ENCODE measurements at places on chromosomes 3 and 15.

GRCh38 chr3:57221883-57222282 is 5.6 kb upstream of the APPL1 start:
- no peak for DNase-seq

- no peak for DNase-seq
Observed at GRCh38 chr3:1380926-1381646, 288.3 kb downstream of the CNTN6 start.

DNA sequence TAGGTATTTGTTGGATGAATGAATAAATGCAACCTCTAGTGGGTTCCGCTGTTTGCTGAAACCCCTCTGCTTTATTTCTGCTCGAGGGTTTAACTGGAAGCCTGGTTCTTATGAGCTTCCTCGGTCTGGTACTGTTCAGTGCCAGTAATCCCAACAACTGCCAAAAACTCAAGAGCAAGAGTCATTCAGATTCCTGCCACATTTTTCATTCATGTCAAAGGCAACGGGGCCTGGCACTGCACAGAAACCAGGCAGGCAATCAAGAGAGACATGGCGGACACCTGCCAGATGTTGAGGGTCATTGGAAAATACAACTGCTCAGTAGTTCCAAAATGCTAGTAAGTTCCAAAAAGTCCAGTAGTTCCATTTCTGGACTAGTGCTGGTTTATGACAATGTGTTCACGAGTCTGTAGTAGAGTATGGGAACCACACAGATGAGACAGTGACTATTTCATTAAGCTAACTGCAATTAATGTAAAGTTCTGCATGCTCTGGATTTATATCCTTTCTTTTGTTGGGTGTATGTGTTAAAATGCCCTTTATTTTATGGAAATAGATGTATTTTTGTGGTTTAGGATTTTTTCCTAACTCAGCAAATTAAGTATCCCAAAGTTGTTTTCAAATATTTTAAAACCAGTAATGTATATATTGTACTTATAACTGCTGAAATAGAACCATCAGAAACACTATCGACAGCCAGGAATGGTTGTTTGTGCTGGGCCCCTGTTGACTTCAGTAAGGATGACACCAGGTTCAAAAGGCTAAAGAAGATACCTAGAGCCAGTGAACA is 22.7 kb upstream of the TMEM41A start:
- DNase-seq: no peak

DNA sequence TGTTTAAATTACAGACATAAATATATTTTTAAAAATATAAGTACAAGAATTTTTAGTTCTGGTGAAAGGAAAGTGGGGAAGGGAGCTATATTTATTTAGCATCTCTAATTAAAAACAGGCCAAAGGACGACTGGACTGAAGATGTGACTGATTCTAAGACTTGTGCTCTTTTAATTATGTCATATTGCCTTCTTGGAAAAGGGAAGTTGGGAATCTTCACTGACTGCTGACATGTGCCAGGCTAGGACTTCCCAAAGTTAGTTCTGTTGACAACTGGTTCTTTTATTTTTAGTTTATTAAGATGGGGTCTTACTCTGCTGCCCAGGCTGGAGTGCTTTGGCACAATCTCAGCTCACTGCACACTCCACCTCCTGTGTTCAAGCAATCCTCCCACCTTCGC is 13.5 kb downstream of the CNOT10 start:
- no peak for DNase-seq

GRCh38 chr3:159263750-159264553 is 462.1 kb downstream of the MFSD1 start:
- DNase-seq: no peak

GRCh38 chr15:54575586-54575985 is 597.3 kb downstream of the UNC13C start:
- DNase-seq: no peak

- no peak for DNase-seq
Observed at GRCh38 chr3:308597-309321, 112.2 kb downstream of the CHL1 start.

DNA sequence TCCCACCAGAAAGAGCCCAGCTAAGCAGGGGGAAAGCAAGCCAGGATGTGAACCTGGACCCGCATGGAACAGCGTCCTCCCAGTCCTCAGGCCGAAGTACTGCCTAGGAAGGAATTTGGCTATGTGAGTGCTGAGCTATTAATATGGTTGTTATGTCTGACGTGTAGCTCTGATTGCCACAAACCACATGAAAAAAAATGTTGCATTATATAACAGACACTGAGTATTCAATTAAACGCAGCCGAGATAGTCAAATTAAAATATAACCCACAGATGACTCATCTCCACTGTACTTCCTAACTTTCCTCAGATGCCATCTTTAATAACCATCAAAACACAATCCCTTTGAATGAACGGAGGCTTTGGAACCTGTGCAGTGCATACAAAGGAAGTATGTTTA is 111.1 kb downstream of the GABRB3 start:
- no peak for DNase-seq

DNA sequence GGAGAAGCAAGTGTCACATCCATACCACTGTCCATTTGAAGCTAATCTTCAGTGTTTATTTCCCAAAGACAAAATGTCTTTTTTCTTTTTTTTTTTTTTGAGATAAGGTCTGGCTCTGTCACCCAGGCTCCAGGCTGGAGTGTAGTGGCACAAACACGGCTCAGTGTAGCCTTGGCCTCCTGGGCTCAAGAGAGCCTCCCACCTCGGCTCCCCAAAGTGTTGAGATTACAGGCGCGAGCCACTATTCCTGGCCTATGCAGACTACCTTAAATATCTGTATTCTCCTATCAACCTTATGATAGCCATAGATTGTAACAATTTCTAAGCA is 27.7 kb upstream of the VPS33B start:
- no peak for DNase-seq

GRCh38 chr3:31562525-31562924 is 29.8 kb downstream of the STT3B start:
- DNase-seq: no peak

- no peak for DNase-seq
Observed at GRCh38 chr15:29435811-29436210, 166.2 kb upstream of the NSMCE3 start.

GRCh38 chr15:82312586-82313349 is 36.5 kb downstream of the GOLGA6L10 start:
- DNase-seq: no peak

GRCh38 chr3:9820543-9820942 is 10.5 kb downstream of the TTLL3 start:
- no peak for DNase-seq

DNA sequence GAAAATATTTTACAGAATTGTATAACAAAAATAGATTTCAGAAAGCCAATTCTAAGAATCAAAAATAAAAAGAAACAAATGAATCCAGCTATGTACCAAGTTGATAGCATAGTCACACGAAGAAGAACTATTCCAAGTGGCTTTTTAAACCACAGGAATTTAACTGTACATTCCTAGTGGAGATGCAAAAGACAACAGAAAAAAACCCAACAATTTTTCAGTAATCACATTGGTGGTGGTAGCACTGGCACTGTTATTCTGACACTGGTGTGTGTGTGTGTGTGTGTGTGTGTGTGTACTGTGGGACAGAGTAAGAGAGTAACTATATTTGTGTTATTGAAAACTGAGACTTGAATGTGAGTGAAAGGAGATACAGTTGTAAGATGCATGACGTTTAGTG is 9.1 kb downstream of the BFSP2 start:
- DNase-seq: no peak

GRCh38 chr3:177430653-177431052 is 233.4 kb upstream of the TBL1XR1 start:
- DNase-seq: no peak

DNA sequence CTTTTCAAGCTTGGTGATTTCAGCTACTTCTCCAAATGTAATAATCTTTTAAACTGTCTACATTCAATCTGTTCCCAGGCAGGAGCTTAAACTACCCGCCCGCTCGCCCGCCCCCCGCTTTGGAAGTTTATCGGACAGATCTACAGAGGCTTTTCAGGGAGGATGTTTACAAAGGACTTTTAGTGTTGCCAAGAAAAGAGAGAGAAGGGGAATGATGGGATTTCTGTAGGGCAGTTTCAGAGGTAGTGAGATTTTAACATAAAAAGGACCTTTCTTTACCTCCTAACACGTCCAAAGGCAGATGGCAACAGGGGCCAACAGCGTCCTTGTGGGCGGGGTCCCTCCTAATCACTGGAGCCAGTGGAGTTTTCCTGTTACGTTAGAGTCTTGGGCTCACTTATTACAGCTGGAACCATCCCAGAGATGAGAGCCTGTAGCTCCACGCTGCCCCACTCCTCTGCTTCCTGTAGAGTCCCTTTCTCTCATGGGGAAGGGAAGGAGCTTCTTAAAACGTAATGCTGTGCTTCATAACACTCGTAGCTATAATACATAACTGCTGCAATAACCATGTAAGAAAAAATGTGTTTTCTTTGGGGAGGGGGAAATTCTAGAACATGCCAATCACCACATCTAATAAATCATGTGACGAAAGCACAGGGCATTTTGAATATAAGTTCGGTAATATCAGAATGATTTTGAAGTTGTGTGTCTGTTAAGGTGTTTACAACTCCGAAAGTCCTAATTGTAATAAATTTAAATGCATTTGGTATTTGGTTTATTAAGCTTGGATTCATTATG is 30.9 kb downstream of the HES1 start:
- no peak for DNase-seq

- no peak for DNase-seq
Observed at GRCh38 chr15:92400573-92400972, 6.9 kb downstream of the ST8SIA2 start.

- DNase-seq: no peak
Observed at GRCh38 chr3:52073490-52073889, 17.1 kb upstream of the DUSP7 start.

DNA sequence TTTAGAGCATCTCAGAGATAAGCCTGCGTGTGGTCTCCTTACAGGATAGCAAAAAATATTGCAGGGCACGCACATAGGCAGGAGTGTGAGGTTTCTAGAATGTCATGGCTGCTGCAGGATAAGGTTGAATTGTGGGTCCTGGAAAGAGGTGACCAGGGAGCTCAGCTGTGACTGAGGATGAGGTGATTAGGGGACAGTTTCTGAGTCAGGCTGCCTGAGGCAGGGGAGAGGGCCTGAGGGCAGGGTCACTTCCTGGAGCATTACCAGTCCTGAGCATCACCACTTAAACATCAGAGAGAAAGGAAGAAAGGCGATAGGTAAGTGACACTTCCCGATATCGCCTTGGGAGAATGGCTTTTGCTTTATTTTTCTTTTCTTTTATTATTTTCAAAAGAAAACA is 813.8 kb downstream of the TUSC7 start:
- no peak for DNase-seq

DNA sequence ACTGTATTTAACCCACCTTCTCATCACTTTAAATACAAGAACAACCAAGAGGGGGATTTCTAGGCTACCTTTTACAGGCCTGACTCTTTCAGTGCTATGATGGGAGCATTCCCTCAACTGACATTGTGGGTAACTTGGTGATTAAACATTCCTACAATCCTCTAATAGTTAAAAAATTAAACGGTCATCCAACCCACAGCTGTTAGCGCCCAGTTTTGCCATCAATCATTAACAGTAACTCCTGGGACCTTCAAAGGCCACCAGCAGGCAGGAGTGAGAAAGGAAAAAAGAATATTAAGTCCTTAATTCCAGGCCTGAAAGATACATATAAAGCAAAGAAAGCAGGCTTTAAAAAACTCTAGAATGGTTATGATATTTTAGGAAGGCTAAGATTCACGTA is 512.1 kb downstream of the MAGI1 start:
- DNase-seq: no peak

DNA sequence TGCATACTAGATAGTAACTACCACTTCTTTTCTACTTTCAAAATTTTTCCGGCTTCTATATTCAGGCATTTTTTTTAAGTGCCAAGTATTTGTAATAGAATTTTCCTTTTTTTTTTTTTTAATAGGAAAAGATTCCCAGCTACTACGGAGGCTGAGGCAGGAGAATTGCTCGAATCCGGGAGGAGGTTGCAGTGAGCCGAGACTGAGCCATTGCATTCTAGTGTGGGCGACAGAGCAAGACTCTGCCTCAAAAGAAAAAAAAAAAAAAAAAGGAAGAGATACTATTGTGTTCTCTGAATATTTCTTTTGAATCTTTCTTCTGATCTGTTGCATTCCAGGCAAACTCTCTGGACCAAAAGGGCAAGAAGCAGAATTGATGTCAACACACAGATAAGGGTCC is 557.3 kb downstream of the FGF12 start:
- no peak for DNase-seq

DNA sequence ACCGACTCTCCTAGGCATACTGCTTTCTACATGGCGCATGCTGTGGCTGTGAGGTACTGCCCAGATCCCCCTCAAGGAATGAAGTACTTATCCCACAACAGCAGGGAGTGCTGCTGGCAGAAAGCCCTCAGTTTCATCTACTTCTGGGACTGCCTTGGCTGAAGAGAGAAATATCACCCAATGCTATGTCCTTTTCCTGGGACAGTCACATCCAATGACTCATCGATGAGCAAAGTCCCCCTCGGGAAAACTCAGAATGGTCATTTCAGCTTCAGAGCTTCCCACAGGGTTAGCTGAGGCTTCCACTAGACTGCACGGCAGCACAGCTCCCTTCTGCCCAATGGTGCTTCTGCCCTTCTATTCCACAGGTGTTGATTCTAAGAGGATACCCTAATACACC is 3.6 kb upstream of the NMD3 start:
- no peak for DNase-seq

DNA sequence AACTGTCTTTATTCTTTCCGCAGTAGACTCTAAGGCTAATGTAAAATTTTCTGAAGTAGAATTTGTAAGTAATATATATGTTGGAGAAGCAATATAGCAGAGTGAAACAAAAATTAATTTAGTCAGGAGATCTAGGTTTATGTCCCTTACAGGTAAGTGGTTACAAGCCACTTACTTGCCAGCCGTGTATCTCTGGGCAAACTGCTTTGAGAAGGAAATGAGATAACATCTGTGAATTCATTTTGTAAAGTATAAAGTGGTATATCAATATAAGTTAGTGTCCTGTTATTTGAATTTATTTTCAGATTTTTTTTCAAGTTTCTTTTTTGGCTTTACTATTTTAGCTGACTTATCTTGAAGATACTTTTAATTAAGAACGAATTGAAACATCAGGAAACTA is 5.5 kb downstream of the DAZL start:
- no peak for DNase-seq

- DNase-seq: no peak
Observed at GRCh38 chr3:131712662-131713061, 209.9 kb upstream of the MRPL3 start.

GRCh38 chr15:30906366-30906765 is 2.7 kb downstream of the FAN1 start:
- DNase-seq: no peak

- DNase-seq: no peak
Observed at GRCh38 chr15:36275656-36276055, 303.8 kb upstream of the CDIN1 start.

- no peak for DNase-seq
Observed at GRCh38 chr3:178437236-178437635, 99.0 kb upstream of the KCNMB2 start.
